ENCODE measurements at places on chromosomes 7 and 10.

GRCh38 chr7:28239823-28240204 is 59.2 kb upstream of the JAZF1 start:
- DNase-seq: no peak

DNA sequence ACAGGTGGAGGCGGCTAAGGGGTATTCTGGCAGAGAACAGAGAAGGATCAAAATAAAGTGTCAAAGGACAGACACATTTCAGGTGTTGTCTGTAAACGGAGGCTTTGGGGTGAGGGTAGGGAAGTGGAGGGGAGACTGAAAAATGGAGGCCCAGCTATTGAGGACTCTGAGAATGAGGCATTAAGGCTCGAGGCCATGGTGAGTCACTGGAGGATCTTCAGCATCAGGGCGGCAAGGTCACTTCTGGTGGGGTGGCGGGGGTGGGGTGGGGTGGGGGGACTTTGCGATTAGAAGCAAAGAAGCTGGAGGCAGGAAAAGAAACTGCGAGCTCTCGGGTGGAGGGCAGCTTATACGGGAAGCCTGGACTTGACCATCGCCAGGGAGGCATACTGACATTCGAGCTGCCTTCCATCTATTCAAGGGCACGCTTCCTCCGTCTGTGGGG is 58.4 kb upstream of the PCGF5 start:
- no peak for DNase-seq

DNA sequence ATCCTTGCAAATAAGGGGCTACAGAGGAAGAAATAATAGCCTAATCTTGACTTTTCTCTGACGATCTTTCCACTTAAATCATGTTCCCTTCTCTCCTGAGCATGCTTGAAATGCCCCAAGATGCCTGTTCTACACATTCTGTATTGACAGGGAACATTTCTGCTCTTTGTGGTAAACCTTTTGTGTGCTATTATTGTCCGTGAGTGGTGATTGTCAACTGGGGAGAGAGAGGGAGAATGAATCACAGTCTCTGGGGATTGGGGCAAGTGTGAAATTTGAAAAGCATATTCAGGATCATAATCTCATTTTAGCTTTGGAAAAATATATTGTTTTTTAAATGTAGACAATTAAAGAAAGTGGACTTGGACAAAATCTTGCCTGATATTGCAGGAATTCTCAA is 20.6 kb downstream of the UBTD1 start:
- no peak for DNase-seq

DNA sequence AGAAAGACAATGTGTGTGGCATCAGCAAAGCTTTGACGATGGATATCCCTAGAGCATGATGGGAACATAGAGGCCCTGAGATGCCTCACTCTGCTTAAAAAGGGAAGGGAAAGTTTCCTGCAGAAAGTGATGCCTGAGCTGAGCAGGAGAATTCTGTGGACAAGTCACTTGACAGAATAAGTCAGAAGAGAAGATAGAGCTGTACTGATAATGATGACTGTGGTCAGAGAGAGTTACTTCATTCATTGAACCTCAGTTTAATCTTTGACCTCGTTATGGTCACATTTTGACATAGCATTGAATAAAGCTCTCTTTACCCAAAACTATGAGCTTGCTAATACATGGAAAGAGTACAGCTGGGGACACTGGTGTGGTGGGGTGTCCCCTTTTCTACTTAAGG is 7.6 kb downstream of the CUBN start:
- DNase-seq: no peak

GRCh38 chr7:151697942-151698341 is 178.2 kb upstream of the RHEB start:
- no peak for DNase-seq

DNA sequence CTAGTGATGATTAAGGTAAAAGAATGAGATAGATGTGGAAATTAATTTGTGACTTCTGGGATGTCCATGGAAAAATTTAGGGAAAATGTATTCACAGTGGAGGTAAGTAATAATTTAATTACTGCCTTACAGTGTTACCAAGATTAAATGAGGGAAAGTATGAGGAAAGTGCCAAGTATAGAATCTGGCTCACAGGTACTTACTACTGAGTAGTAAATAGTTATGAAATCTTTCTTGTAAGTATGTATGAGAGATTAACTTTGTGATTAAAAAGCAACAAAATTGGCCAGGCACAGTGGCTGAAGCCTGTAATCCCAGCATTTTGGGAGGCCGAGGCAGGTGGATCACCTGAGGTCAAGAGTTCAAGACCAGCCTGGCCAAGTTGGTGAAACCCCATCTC is 42.1 kb downstream of the RSBN1L start:
- DNase-seq: no peak

DNA sequence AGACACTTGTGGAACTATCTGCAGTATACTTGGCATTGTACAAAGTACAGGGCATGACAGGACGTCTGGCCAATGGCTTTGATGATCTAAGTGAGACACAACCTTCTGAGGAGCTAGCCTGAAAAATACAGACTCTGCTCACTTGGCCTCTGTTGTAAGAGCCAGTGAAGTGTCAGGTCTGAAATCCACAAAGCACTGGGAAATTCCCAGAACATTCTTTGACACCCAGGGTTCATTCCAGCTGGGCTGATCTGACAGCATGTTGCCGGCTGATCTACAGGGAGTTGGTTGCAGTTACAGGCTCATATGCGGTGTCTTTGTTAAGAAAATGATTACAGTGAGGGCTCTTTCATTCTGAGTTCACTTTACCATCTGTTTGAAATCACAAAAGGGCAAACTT is 354.6 kb downstream of the PHF14 start:
- no peak for DNase-seq

DNA sequence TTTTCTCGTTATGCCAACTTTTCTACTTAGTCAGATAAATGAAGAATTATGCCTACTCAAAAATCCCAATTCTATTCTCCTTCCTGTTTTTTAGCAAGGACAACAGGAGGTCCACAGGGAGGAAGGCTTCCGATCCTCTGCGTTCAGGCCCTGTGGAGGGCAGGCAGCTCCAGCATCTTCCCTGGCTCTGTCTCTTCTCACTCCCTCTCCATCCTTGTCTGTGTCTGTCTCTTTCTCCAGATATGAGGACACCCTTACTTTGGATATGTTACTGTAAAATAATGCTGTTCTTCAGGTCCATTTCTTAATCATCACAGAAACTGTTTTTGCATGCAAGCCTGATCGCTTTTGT is 166.6 kb downstream of the ELMO1 start:
- DNase-seq: no peak

- DNase-seq: no peak
Observed at GRCh38 chr7:7882888-7883287, 85.7 kb upstream of the GLCCI1 start.

GRCh38 chr10:131300508-131300907 is 11.0 kb downstream of the TCERG1L start:
- DNase-seq: no peak

- no peak for DNase-seq
Observed at GRCh38 chr10:16440396-16441133, 3.8 kb downstream of the PTER start.

- no peak for DNase-seq
Observed at GRCh38 chr7:128869138-128869943, 6.7 kb downstream of the ATP6V1F start.

DNA sequence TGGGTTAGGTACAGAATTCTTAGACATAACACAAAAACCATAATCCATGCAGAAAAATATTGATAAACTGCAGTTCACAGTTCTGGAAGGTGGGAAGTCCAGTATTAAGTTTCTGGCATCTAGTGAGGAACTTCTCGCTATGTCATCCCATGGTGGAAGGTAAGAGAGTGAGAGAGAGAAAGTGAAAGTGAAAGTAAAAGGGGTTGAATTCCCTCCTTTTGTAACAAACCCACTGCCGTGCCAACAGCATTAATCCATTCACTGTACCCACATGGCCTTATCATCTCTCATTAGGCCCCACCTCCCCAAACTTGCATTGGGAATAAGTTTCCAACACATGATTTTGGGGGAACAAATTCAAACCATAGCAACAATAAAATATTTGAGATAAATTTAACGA is 17.1 kb downstream of the ZNF485 start:
- no peak for DNase-seq

DNA sequence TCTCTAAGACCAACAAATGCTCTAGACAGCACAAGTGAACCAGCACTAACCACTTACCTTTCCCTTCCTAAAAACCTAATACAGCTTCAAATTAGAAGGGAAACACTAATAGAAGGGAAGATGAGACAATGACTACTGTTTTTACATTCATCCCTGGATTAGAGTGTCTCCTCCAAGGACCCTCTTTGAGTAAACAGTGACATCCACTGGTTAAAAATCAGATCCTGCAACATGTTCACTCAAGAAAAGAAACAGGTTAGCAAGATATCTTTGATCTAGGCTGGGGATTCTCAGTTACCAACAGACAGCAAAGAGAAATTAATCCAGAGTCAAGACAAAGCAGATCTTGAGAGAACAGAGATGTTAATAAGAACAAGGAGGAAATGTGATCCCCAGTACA is 177.7 kb upstream of the GHITM start:
- DNase-seq: no peak

DNA sequence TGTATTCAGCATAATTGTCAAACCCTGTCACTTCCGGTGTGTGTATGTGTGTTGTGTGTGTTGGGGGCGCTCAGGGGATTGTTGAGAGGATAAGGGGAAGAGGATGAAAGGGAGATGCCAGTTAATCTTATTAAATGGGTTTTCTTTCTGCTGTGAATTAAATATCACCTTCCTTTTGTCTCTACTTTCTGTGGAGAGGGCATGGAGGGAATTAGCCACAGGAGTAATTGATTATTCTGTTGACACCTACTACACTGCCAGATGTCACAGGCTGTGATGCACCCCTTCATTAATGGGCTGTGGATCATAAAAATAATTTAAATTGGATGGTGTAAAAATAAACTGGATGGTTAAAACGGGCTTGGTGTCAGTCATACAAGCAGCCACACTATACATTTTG is 311.9 kb downstream of the MDFIC start:
- DNase-seq: no peak

DNA sequence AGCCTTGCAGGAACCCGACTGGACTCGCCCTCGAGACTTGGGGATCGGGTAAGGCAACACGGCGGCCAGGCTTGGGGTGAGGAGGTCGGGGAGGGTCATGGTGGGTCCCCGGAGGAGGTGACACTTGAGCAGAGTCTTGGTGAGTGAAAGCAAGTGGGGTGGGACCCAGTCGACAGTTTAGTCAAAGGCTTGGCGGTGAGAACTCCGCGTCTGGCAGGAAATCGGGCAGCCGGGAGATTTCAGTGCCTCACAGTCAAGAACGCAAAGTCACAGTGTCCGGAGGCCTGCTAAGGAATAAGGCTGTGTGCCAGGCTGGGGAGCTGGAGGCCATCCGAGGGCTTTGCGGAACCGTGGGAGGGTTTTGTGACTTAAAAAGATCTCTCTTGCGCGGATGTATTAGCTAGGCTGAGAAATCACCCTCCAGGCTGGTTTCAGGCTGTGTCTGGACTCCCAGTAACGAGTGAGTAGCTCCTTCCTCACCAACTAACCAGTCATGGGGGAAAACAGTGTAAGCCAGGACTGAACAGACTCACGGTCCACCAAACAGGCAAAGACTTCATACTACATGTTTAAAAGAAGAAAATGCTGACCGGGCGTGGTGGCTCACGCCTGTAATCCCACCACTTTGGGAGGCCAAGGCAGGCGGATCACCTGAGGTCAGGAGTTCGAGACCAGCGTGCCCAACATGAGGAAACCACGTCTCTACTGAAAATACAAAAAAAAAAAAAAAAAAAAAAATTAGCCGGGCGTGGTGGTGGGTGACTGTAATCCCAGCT is 613 bp downstream of the AP5Z1 start:
- DNase-seq: no peak
